ENCODE measurements at places on chromosomes 4 and X. TPM values are rescaled to one million over a fixed set of nuclear protein-coding genes. Genes with fewer than 3 reads are reported as not detected.

Gene SORCS2
- 13.4 TPM for total RNA-seq

- no peak for DNase-seq
Observed at GRCh38 chrX:107654566-107654871, 26.2 kb downstream of the PRPS1 start.

DNA sequence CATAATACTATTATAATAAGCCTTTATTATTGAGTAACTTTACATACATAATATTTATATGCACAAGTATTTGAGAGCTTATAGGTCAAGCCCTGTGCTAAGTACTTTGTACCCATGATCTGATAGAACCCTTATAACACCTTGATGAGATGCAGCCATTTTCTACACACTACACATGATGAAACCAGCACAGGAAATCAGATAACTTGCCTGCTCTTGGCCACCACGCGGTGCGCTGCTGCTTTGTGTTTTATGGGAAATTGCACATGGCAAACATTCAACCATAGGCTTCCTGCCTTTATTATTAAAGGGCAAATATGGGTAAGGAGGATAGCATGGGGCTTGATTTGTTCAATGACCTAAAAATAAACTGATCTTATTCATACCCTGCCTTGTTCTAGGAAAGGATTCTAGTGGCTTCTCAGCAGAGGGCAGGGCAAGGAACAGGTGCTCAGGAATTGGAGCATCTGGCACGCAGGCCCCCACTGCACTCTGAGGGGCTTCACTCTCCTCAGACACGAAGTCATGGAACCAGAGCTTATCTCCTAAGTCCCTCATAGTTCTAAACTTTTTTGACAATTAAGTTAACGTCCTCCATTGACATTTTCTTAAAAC, 31.6 kb upstream of the NAP1L5 start:
- DNase-seq: peak; percentile 48

Gene SPARCL1
- 395 TPM for total RNA-seq

Gene KIAA0232
- total RNA-seq: 56.2 TPM

Gene ABLIM2
- total RNA-seq: 44.2 TPM

Gene SCML2
- 5.5 TPM for total RNA-seq

DNA sequence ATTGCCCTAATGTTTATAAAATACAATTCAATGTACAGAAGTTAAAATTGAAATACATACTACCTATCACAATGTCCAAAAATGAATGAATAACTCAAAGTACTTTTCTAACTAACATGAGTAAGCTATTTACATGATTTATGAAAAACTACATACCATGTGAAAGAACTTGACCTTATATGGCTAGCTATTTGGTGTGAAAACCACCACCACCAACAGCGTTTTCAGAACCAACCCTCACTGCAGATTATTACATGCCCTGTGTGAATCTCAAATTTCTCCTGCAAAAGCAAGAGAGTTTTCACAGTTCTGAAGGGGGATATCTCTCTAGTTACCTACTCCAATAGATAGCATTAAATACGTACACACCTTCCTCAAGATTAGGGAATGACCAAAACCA, 198.5 kb downstream of the SPATA18 start:
- DNase-seq: no peak

GRCh38 chrX:129566073-129566472, 26.0 kb downstream of the OCRL start:
- DNase-seq: peak; percentile 46

Gene RPGR
- 11.0 TPM for total RNA-seq

DNA sequence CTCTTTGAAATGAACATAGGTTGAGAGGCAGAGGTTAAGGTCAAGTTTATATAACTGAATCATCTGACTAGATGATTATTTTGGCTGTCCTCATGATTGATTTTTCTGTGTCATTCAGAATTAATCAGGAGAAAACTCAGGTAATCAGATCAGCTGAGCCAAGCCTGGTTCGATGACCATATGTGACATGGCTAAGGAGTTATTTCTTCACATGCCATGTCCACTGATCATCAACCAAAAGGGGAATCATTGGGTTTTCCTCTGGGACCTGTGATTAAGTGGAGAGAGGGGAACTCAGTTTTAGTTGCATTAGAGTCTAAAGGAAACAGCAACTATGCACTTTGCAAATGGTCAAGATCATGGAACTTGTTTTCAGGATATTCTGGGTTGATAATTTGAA, 20.3 kb upstream of the PACRGL start:
- DNase-seq: no peak

- DNase-seq: no peak
Observed at GRCh38 chrX:17547658-17548057, 172.7 kb downstream of the NHS start.

DNA sequence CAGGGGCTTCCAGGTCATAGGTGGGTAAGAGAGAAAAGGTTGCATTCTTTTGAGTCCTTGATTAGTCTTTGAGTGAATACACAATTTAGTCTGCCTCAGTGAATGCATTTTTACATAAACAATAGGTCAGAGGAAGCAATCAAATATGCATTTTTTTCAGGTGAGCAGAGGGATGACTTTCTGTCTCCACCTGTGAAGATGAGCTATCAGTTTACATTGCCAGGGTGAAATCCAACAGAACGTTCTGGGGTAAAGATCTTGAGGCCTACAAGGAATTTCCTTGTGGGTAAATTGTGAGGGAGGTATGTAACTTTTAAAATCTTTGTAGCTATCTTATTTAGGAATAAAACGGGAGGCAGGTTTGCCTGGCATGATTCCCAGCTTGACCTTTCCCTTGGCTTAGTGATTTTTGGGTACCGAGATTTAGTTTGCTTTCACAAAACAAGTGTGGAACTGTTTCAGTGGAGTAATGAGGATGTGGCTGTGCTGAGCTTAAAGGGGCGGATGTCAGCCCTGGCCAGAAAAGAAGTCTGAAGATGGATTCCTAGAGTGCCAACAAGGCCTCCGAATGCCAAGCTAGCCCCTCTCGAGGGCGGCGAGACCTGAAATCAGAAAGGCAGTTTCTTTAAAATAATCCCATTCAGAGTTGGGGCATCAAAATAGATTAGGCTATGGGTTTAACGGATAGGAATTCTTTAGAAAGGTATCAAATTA, 29.5 kb downstream of the TMEM131L start:
- DNase-seq: no peak

Gene PPP4R3C
- not detected for total RNA-seq

Gene PORCN
- total RNA-seq: 2.3 TPM

- no peak for DNase-seq
Observed at GRCh38 chr4:144614850-144615585, 30.9 kb upstream of the HHIP start.

DNA sequence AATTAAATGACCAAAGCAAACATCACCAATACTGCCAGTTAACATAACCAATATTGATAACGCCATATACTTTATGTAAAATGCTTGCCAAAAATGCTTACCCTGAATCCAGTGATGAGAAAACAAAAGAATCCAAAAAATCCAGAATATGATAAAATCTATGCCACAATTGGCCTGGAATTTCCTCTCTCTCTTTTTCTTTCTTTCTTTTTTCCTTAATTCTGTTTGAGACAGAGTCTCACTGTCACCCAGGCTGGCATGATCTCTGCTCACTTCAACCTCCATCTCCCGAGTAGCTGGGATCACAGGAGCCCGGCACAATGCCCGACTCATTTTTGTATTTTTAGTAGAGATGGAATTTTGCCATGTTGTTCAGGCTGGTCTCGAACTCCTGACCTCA, 9.8 kb upstream of the SLC7A11 start:
- DNase-seq: no peak

Gene C4orf51
- not detected for total RNA-seq

GRCh38 chr4:29405116-29405515, 1315.1 kb upstream of the PCDH7 start:
- DNase-seq: no peak

- peak; percentile 49 for DNase-seq
Observed at GRCh38 chr4:83012200-83012686, 1.6 kb upstream of the LIN54 start.

DNA sequence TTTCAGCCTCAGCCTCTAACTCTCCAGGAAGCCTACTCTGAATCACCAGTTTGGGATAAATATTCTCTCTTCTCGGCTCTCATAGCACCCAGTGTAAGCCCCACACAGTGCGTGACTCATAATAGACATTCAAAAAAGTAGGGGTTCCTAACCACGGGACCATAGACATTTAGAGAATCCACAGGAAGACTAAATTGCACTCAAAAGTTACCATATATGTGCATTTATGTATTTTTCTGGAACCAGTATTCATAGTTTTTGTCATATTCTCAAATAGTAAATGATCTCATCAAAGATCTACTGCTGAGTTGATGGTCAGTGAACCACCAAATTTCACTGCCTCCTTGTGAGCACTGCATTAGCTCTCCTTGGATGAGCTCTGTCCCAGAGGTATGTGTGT, 625.7 kb downstream of the SMARCA1 start:
- no peak for DNase-seq

- DNase-seq: no peak
Observed at GRCh38 chr4:36180206-36180605, 64.1 kb downstream of the ARAP2 start.

Gene ZBED1
- 33.6 TPM for total RNA-seq

DNA sequence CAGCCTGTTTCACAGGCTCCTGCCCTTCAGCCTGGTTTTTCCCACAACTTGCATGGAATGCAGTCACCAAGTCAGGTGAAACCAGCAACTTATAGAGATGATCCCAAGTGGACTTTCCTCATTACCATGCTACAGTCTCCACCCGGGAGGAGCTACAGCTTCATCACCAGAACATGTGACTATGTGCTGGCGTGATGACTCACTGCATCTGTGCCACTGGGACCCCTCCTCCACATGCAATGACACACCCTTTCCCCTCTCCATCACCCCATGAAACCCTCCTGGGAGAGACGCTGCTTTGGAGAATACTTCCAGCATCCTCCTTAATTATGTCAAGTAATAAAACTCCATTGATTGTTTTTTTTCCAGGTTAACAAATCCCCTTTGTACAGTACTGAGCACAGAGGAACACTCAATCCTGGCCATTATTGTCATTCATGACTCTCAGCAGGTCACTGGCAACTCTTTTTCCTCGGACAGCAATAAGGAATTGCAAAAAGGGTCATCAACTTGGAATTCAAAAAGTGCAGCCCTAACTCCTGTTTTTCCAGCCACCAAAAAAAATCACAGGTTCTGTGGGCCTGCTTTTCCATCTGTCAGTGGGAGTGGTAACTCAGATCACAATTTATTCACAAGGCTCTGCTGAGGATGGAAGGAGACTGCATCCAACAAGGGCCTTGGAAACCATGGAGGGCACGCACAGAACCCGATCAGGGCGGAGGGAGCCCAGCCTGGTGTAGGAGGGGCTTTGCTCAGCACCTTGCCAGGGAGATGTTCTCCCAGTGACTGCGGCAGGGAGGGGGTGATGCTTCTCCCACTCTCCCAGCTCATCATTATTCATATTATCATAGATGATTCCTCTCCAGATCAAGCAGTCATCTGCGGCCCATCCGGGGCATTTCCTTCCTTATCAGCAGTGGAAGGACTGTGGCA, 17.4 kb downstream of the QDPR start:
- no peak for DNase-seq

GRCh38 chr4:3630136-3630597, 97.9 kb upstream of the LRPAP1 start:
- no peak for DNase-seq

DNA sequence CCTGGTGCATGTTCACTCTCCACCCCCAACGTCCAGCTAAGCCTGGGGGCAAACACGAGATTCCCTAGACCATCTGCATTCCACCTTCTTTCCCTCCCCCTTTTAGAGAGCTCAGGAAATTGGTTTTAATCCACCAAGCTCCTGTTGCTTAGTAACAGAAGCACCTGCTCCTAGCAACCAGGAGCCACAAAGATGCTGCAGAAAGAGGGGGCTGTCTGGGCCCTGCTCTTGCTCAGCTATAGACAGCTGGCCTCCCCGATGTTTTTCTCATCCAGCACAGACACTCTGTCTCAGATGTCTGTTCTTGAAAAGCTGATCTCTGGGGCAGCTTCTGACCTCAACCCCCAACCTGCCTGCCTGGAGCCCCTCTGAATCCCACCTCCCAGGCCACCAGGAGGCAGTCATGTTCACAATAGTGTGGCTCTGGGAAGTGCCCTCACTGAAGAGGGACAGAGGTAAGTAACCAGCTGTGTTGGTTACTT, 71.5 kb downstream of the SLC16A2 start:
- DNase-seq: peak; percentile 24

DNA sequence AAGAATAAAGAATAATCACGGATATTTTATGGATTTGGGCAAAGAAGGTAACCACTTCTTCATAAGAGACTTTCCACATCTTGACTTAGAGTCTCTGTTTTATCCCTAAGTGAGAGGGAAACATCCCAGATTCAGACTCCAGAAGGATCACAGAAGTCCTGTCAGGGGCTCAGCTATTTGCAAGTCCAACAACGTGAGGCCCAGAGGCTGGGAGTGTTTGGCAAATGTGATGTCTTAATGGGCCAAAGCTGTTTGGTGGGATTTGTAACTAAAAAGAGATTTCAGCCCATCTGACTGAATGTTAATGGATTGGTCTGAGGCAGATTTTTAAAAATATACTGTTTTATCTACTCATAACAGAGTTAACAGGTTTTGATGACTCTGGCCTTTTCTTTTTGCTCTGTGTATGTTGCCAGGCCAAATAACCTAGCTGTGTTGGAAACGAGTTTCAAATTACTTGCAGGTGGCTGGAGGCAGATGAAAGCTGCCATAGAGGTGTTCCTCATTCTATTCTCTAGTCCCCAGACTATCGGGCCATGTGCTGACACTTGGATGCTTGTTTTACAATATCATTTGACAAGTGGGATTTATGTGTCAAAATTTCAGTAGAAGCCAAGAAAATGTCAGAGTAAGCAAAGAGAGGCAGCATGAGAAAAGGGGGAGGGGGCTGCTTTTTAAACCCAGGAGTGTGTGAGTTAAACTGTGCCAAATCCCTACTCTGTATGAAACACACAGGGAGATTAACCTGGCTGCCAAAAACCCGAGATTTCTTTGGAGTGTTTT, 330.9 kb downstream of the DCHS2 start:
- peak; percentile 91 for DNase-seq

Gene GYG2
- 1.6 TPM for total RNA-seq

- DNase-seq: no peak
Observed at GRCh38 chr4:1985294-1985693, 23.5 kb downstream of the NELFA start.

GRCh38 chr4:54726907-54727306, 69.2 kb downstream of the KIT start:
- no peak for DNase-seq

GRCh38 chrX:46637938-46638337, 64.4 kb downstream of the CHST7 start:
- no peak for DNase-seq

DNA sequence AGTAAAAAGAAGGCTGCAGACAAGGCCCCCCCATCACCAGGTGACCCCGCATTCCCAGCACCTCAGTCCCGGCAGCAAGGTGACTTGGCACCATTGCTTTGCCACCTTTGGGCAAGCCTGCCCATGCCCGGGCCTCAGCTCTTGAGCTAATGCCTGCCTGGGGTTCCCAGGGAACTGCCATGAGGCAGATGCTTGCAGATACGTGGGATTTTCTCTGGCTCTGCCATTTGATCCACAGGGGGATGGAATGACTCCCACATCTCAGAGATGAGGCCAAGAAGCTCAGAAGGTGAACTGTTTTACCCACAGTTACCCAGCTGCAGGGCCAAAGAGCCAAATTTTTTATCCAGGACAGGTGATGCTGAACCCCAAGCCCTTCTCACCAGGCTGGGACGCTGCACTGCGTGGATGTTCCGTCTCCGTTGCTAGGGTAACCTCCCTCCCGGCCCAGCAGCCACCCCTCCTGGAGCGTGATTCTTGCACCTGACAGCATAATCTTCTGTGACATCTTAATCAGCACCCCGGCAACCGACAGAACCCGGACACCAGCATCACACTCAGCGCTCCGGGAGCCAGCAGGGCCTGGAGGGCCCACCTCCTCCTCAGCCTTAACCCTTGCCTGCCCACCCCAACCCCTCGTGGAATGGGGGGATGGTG, 15.7 kb upstream of the MSX1 start:
- no peak for DNase-seq
